ENCODE measurements at places on chromosomes 7 and 10.

DNA sequence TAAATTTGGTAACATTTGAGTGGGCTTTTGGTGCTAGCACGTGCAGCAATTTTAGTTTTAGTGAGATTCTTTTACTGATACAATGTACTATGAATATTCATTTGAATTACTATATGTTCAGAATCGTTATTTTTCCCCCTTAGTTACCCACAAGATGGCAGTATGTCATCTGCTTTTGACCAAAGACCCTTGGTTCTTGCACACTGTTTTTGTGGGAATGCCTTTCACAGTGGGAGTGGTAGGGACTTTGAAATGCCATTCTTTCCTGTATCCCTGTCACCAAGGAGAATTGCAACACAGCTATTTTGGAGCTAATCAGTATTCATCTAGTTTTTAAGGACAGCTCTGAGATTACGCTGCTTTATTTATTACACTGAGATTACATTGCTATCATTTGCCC lies 40.6 kb downstream of the SEC23IP start:
- DNase-seq: no peak

DNA sequence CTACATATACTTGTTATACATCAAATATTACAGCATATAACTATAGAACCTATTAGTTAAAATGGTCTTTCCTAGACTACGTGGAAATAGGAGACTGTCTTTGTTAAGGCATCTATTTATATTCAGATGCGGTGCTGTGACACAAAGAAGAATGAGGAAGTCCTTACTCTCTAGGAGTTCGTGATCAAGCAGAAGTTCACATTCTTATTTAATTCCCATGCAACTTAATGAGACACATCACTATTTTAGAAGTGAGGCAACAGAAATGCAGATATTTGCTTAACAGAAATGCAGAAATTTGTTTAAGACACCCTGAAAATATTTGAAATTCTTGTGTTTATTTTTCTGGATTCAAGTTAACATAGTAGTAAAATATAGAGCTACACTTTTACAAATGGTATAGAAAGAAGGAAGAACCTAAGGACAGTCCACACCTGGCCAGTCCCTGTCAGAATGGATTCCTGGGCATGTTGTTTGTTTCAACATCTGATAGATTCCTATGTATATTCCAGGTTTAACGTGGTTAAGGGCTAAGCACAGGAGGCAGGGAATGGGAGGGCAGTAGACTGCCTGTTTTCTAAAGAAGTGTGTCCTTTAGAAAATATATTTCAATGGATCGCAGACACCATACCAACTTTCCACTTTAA lies 70.6 kb upstream of the NXPH1 start:
- DNase-seq: no peak

DNA sequence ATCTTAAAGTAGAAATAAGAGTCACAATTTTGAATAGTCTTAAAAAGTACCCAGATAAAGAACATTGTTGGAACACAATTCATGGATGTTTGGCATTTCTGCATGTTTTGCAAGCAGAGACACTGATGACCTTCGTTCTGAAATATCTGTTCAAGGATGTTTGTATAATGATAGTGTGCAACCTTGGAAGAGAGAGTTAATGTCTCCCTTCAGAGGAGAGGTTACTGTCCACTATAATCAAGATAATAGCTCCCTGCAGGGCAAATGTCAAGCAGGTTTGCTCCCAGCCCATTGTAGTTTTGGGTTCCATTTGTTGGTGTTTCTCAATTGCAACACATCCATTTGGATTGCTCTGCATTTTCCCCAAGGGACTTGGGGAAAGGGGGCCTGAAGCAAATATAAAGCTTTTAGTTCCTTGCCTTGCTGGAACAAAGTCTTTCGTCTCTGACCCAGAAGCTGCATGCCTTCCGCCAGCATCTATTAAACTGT lies 45.2 kb downstream of the COL1A2 start:
- DNase-seq: no peak

DNA sequence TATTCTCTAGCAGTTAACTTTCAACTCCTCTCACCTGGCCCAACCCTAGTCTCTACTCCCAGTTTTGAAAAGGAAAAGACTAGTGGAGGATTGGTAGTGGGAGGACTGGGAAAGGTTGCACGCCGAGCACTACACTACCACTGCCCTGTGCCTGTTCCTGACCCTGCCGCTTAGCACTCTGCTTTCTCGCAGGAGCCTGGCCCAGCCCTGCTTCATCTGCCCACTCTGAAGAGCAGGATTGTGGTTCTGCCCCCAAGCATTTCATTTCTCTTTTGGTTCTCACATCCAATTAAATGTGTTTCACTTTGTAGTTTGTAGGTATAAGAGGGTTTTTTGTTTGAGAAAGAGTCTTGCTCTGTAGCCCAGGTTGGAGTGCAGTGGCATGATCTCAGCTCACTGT lies 31.5 kb upstream of the RBM20 start:
- DNase-seq: no peak

- DNase-seq: no peak
Measured at GRCh38 chr7:121873289-121874194, 581 bp downstream of the PTPRZ1 start.

- DNase-seq: no peak
Measured at GRCh38 chr10:120735773-120736371, 115.3 kb upstream of the WDR11 start.

GRCh38 chr10:30645340-30645827 lies 15.8 kb upstream of the LYZL2 start:
- no peak for DNase-seq

DNA sequence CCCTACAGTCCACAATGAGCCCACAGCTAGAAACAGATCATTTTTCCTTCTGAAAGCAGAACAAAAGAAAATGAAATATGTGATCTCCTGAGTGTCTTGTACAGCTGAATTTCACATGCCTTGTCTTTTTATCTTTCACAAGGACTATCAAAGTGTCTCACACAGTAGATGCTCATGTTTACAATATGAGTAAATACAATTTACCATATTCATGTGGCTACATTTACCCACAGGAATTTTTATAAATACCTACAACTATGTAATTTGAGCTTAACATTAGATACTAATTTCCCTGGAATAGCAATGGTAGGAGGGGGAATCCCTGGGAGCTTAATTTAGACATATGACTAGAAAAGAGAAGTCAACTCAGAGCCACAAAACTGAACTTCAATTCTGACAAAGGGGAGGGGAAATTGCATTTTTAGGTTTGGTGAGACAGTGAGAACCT lies 186.2 kb downstream of the MACC1 start:
- DNase-seq: no peak

- DNase-seq: no peak
Measured at GRCh38 chr7:135553346-135553745, 4.4 kb upstream of the NUP205 start.

DNA sequence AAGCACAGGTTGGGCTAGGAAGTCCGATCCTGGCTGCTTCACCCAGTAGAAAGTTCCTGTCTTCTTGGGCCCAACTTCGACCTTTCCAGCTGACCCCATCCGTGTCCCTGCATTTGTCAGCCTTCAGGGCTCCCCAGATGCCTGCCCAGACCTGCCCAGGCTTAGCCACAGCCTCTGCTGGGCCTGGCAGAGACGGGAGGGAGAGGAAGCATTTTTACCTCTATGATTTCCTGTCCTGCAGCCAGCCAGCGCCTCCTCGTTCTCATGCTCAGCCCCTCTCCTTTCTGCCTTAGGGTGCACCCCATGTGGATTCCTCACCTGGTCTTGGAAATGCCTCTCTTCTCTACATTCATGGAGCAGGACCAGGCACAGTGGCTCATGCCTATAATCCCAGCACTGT lies 3.7 kb downstream of the METTL27 start:
- DNase-seq: no peak

- no peak for DNase-seq
Measured at GRCh38 chr7:36284456-36285090, 105.1 kb upstream of the ANLN start.

GRCh38 chr10:126126023-126126422 lies 229.7 kb downstream of the FANK1 start:
- DNase-seq: no peak

All from central memory CD8-positive, alpha-beta T cell (primary cell).